ENCODE measurements at places on chromosomes 4 and X. TPM values are rescaled to one million over a fixed set of nuclear protein-coding genes. Genes with fewer than 3 reads are reported as not detected.
A peak's percentile ranks its signal among the peaks of the same experiment; 100 is the strongest.

The GAGE12H gene
- not detected for total RNA-seq

DNA sequence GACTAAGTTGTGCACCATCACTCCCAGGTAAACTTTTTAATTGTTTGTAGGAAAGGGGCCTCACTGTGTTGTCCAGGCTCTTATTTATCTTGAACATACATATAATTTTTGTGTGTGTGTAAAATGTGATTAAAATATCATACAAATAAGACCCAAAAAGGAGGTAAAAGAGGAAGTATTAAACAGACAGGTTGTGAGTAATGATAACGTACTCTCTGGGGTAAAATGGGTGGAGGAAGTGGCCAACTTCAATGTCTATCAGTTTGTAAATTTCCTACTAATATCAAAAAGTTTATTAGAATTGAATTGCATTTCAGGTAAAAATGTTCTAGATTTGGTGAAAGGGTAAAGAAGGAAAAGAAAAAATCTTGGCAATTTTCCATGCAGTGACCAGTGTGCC, 48.8 kb downstream of the SULT1E1 start:
- DNase-seq, result no peak

- DNase-seq, result no peak
Measured at GRCh38 chr4:111930659-111931058, 214.6 kb upstream of the FAM241A start.

DNA sequence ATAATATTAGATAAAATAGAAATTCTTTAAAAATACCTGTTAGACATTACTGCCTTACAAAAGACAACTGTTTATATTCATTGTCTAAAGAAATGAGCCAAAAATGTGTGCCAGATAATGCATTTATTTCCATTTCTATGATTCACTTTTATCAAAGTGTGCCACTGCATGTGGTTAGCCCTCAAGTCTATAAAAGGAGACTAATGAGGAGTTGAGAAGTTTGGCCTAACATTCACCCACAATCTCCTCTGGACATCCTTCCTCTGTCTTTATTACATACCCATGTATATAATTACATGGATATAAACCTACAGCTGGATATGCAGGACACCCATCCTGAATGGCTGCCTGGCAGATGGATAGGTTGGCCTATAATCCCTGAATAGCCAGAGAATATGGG, 42.6 kb upstream of the PDE5A start:
- no peak for DNase-seq

DNA sequence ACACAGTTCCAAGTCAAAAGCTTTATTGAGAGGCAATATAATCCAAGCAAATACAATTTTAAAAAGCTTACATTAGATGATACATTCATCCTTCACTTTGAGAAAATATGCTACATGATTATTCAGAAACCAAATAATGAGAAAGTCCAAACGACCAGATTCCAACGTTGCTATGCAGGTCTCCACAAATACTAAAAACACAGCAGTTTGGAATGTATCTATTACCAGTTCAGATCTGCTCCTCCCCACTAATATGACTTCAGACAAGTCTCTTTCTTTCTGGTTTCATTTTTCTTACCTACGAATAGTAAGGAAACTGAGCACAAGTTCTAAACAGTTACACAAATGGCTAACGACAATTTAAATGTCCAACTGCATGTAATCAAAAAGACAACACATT, 9.5 kb downstream of the NAF1 start:
- peak; percentile 52 for DNase-seq

Measured in myocyte (in vitro differentiated cells).